ENCODE measurements at places on chromosomes 11 and 22.

DNA sequence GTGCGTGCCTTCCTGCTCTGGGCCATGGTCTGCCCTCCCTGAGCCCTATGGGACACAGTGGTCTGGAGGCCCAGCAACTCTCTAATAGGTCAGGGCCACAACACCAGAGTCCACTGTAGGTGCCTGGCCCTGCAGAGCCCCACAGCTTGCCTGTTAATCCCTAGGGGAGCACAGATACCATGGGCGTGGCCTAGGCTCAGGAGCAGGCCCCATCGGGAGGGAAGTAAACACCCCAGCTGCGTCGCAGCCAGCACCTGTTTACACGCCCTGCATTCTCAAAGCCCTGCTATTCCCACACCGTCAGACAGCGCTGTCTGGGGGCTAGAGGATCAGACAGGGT, 2.5 kb downstream of the KCTD17 start:
- DNase-seq = no peak

DNA sequence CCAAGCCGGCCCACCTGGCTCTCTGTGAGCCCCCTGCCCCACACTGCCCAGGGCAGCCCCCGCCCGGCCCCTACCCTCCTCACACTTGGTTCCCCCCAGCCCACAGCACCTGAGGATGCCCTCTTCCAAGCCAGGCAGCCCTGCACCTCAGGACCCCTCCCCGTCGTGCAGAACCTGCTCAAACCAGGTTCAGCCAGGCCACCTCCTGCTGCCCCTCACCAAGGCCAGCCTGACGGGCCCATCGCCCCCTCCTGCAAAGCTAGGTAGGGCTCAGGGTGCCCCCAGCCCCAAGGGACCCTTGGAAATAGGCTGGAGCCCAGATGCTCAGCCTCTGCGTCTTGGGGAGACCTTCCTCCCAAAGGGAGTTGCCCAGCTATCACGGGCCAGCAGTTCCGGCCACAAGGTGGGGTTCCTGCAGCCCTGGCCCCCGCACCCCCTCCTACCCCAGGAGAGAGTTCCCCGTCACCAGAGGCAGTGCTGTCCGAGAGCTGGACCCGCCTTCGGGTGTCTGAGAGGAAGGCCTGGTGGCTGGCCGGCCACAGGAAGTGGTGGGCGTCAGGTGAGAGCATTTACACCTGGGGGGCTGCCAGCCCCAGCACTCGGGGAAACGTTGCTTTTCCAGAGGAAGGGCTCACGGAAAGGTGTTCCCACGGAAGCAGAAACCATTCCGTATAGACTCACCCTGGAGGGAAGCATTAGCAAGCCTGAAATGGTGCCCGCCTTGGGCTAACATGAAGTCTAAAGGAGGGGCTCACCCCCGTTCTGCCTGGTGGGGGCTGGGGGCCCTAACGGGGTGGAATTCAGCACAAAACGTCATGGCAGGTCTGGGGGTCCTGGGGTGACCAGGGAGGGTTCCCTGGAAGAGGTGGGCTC, 3.2 kb upstream of the SYT8 start:
- no peak for DNase-seq

- DNase-seq = no peak
These were observed 30.6 kb upstream of the TMPRSS4 start for GRCh38 chr11:118046051-118046963.

GRCh38 chr11:14821031-14821430, 71.0 kb downstream of the CYP2R1 start:
- DNase-seq = no peak

DNA sequence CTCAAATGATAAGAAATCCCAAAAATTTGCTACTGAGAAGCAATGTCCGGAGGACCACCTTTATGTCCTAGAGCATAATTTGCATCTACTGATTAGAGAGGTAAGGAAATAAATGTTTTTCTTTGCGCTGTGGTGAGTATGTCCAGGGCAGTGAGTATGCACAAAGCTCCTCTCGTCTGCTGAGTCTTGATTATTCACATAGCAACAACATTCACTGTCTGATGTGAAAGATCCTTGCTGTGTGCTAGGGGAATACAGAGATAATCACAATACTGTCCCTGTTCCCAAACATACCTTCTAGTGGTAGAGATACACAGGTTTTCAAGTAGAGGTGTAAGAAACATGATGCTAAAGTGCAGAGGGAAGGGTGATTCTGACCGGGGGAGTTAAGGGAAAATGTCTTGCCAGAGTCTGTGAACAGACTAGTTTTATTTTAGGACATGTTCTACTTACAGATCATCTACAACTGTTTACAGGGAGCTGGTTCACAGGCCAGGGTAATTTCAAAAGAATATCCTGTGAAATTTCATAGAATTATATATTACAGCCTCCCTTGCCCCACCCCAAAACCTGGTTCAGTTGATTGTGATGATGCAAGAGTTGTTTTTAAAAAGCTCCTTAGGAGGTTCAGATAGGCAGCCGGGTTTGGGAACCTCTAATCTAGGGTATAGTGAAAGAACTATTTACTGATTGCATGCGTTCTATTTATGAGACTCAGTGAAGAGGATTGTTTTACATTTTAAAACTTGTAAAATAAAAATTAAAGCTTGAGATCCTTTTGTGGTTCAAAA, 12.6 kb downstream of the MED17 start:
- DNase-seq = no peak

GRCh38 chr11:35141571-35141971, 2.6 kb downstream of the CD44 start:
- DNase-seq = no peak
